ENCODE measurements at places on chromosomes 13 and 19. TPM values are rescaled to one million over a fixed set of nuclear protein-coding genes. Genes with fewer than 3 reads are reported as not detected.
A peak's percentile ranks its signal among the peaks of the same experiment; 100 is the strongest.

DNA sequence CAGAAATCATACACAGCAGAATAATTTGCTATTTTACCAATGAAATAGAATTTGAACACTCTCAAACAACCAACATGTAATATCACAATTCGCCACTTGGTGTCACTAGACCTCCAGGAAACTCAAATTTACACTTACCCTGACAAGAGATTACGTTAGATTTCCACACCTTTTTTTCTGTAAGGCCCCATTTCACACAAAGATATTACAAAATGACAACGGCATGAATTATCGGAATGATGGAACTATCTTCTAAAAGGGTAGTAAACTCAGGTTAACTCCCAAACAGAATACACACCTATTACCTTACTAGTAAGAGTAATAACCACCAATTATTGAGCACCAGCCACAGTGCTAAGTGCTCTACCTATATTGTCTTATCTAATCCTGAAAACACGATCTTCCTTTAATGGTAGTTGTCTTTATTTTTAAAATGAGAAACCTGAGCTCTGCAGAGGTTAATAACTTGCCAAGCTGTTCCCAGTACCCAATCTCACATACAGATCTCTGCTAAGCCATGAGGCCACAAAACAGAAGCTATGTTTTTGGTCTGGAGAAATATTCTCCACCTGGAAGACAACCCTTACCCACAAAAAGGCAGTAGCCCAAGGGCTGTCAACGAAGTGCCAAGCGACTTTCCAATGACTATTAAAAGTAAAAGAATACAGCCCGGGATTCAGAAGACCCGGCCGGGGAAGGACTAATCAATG, 152.4 kb downstream of the DCLK1 start:
- no peak overlapping the region for H3K4me3 ChIP-seq
- no peaks in the 10 kb centered on the region for H3K27me3 ChIP-seq
- H3K4me1 ChIP-seq = no peaks in the 10 kb centered on the region
- no peak overlapping the region for H3K27ac ChIP-seq
- peak; percentile 46 for DNase-seq
- H3K36me3 ChIP-seq = no peaks in the 10 kb centered on the region

- peaks cover 12% of the 10 kb centered on the region for H3K4me1 ChIP-seq
- H3K4me3 ChIP-seq = no peak overlapping the region
These were observed 80.1 kb downstream of the IPO5 start for GRCh38 chr13:98033277-98034247.

DNA sequence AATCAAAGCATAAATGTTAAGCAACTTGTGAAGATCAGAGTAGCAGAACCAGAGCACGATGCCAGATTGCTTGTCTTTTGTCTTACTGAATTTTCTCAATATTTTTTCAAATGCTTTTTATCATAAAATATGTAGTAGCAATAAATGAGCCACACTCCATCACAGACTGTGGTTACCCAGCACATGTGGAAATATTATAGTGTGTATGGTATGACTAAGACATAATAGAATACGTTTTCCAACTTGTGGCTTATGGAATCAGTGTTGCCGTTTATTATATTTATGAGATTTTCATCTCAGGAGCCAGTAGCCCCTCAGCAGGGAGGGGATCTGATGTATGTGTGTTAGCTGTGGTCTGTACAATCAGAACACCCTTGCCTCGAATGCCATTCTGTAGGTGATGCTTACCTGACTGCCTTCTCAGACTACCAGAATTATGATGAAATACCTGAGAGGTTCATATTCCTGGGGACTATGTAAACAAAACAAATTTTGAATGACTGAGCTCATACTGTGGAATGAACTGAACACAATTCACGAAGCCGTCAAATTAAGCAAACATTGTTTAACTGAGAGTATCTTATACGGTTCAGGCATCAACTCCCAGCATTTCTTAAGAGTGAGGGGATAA, 1.9 kb downstream of the SCEL start:
- no peak overlapping the region for H3K4me3 ChIP-seq
- no peak overlapping the region for H3K27ac ChIP-seq
- no peaks in the 10 kb centered on the region for H3K4me1 ChIP-seq
- no peak for DNase-seq
- no peaks in the 10 kb centered on the region for H3K36me3 ChIP-seq
- no peaks in the 10 kb centered on the region for H3K27me3 ChIP-seq

GRCh38 chr13:38563739-38564138, 123.1 kb upstream of the FREM2 start:
- no peak for DNase-seq
- no peak overlapping the region for H3K4me3 ChIP-seq
- H3K27me3 ChIP-seq = no peaks in the 10 kb centered on the region
- no peaks in the 10 kb centered on the region for H3K4me1 ChIP-seq

DNA sequence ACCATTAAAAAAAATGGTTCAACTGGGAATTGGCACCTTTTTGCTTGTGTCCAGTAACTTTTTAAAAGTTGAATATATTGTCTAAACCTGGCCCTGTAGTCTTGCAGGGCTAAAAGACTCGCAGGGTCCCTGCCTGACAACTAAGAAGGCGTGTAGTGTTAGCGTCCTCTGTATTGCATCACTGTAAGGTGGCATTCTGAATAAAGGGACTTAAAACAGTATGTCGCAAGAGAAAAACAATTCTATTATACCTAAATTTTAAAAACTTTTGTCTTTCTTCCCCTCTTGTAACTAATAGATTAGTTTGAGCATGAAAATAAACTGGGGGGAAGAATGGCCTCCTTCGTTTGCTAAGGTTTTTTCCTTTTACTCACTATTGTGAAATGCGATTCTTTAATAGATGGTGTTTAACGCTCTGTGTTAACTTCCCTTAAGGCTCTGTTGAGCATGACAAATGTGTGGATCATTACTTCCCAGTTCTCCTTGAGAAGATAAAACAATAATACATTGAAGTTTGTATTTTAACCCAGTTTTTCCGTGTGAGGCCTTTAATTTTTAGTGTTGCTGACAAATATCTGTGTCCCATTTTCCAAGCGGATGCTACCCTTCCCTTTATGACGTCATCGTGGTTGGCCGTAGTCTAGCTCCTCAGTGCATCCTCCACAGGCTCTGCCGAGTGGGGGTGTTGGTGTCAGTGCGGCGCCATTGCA, 134.6 kb downstream of the KATNAL1 start:
- no peaks in the 10 kb centered on the region for H3K4me1 ChIP-seq
- DNase-seq = no peak
- H3K27ac ChIP-seq = no peak overlapping the region
- no peaks in the 10 kb centered on the region for H3K36me3 ChIP-seq
- H3K27me3 ChIP-seq = no peaks in the 10 kb centered on the region
- no peak overlapping the region for H3K4me3 ChIP-seq

- no peak overlapping the region for H3K27ac ChIP-seq
- no peaks in the 10 kb centered on the region for H3K4me1 ChIP-seq
These were observed 22.0 kb upstream of the CD177 start for GRCh38 chr19:43331435-43332010.

Gene FCAR
- not detected for total RNA-seq

DNA sequence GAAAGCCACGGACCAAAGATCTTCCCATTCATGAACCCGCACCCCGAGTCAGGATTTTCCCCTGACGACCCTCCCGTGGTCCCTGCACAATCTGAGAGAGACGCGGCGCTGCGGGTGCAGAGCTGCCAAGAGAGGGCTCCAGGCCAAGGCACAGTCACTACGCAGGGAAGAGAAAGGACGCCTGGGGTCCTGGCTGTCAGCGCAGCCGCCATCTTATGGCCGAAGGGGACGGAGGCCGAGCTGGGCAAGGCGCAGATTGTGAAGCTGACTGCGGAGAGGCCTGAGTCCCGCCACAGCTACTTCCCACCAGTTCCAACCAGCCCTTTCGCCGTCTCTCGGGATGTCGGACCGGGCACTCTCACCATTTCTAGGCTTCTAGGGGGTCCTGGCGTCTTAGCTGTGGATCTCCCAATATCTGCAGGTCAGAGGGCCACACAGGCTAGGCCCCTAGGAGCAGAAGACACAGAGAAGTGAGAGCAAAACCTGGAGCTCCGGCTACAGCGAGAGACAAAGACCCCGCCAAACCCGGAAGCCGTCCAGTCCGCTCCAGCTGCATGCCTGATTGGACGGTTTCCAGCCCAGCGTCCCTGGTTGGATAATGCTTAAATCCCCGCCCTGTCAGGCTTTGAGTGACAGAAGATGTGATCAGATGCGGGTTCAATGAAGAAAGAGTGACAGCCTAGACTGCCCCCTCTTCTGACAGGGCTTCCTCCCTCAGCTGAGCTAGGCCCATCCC, at the start of gene ZNF100:
Gene ZNF100 (minus strand): TSS at position 515 of the 736 bp plus-strand sequence. CDS start 150 bp downstream, at position 365.
- H3K27ac ChIP-seq = peak within 1 kb of the TSS; percentile 99
- peak; percentile 96 for DNase-seq
- peaks cover 18% of the 10 kb centered on the region for H3K36me3 ChIP-seq
- H3K4me1 ChIP-seq = peaks cover 7% of the 10 kb centered on the region
- peak within 1 kb of the TSS; percentile 97 for H3K4me3 ChIP-seq

DNA sequence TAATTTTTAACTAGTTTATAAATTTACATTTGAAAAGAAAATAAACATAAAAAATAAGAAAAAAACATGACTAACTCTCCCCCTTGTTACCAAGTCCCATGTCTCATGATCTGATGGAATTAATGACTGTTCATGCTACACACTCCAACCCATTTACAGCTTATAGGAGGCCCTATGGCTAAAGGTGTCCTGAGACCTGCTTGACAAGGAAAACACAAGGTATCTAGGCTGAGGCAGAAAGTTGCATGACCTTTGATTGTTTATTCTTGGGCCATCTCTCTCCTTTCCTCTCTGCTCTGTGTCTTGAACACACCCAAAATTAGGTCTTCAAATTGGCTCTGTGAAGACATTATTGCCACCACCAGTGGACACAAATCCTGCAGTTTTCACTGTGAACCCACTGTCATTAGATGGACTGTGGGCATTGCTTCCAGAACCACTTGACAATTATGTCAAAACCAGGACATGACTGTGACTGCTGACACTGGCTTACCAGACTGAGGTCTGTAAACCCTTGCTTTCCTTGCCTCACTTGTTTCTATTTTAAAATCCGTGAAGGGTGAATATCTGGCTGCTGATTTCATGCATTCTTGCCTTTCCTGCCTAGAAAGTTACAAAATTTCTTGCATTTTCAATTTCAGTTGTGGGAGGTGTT, 386.5 kb upstream of the SPRY2 start:
- H3K4me1 ChIP-seq = no peaks in the 10 kb centered on the region
- H3K27me3 ChIP-seq = no peaks in the 10 kb centered on the region
- H3K36me3 ChIP-seq = no peaks in the 10 kb centered on the region

DNA sequence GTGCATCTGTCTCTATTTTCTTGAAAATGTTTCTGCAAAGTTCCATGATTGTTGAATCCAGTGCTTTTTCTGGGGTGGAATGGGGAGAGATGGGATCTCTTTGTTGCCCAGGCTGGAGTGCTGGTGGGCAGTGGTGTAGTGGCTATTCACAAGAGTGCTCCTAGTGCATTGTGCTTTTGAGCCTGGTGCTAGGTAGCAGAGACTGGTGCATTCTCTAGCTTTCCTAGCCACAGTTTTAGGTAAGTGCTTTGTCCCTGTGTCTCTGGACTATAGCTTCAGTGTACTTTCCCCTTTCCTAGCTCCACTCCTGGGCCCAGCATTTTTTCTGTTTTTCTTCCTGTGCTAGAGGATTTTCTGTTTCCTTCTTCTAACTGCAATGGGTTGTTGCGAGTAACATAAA, 825.6 kb downstream of the SLITRK6 start:
- H3K36me3 ChIP-seq = no peaks in the 10 kb centered on the region
- DNase-seq = peak; percentile 34
- no peaks in the 10 kb centered on the region for H3K27me3 ChIP-seq
- no peak overlapping the region for H3K4me3 ChIP-seq
- peak overlapping the region; percentile 22 for H3K27ac ChIP-seq
- H3K4me1 ChIP-seq = peaks cover 6% of the 10 kb centered on the region

Gene ZNF506
- total RNA-seq = 16.1 TPM

DNA sequence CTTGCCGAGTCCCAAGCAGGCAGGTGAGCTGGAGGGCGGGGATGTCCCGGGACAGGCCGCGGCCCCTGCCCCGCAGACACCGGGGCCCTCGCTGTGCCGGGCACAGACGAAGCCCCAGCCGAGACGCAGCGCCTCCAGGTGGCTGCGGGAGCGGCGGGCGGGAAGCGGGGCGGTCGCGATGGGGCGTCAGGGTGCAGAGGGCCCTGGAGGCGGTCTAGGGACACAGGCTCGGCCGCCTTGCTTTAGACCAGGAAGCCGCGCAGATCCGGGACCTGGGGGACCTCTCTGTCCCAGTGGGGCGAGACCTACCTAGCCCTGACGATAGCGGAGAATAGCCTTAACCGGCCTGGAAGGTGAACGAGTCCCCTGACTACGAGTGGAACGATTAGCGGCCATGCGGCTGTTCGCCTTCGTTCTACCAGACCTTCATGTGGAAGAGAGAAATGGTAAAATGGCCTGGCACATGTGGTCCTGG, 4.2 kb upstream of the ZNF564 start:
- no peaks in the 10 kb centered on the region for H3K27me3 ChIP-seq
- no peaks in the 10 kb centered on the region for H3K36me3 ChIP-seq
- H3K27ac ChIP-seq = no peak overlapping the region
- H3K4me1 ChIP-seq = no peaks in the 10 kb centered on the region

DNA sequence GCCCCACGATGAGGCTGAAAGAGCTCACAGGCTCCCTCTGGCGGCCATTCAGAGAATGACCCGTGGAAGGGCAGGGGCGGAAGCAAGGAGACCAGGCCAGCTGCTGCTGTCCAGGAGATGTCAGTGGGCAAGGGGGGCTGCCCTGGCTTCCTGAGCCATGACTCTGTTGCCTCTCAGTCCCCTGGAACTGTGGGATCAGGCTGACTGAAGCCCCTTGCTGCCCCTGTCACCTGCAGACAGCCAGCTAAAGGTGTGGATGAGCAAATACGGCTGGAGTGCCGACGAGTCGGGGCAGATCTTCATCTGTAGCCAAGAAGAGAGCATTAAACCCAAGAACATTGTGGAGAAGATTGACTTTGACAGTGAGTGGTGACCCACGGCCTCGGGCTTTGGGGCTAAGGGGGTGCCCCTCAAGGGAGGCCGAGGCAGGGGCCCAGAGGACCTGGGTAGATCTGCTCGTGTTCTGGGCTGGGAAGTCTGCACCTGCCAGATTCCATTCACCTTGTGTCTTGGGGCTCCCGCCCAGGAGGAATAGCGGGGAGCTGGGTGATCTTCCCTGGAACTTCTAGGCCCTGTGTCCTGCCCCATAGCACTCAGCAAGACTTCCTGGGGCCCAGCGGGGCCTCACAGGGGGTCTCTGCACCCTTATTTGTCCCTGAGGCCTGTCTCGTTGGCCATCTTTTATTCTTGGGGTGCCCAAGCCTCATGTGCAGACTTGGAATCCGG, 12.5 kb upstream of the ACTN4 start:
- no peak overlapping the region for H3K4me3 ChIP-seq
- no peak overlapping the region for H3K27ac ChIP-seq
- peak; percentile 67 for DNase-seq
- no peaks in the 10 kb centered on the region for H3K4me1 ChIP-seq
